ENCODE measurements at places on chromosomes 11 and 22.

DNA sequence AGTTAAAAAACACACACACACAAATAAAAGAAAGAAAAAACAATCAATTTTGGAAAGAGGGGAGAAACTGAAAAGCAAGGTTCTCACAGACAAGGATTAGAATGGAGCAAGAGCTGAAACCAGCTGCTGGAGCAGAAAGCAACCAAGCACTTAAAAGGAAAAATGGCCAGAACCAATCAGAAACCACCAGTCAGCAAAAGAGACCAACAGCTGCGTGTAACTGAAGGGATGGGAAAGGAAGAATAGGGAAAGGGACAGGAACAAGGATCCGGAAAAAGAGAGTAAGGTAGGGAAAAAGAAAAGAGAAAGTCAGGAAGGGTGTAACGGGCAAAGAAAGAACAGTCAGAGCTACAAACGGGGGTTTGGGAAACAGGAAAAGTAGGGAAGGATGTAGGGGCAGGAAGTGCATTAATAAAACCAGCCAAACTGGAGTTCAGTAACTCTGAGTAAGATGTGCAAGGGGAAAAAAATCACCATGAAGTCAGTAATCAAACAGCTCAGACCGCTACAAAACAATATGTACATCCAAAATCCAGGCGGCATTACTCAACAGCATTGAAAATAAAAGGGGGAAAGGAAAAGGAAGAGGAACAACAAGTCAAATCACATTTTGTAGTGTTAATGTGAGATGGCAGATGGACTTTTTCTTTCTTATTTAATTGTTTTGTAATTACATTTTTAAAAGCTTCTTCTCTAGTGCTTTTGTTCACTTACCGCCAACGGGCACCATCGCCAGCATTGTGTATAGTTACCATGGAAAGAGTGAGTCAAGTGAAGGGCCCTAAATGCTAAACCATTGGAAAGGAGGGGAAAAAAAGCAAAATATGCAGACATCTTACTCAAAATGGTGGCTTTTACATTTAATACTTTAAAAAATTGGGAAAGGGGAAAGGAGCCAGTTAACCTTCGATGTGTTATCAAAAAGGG, 49.2 kb downstream of the APOL5 start:
- DNase-seq: no peak

DNA sequence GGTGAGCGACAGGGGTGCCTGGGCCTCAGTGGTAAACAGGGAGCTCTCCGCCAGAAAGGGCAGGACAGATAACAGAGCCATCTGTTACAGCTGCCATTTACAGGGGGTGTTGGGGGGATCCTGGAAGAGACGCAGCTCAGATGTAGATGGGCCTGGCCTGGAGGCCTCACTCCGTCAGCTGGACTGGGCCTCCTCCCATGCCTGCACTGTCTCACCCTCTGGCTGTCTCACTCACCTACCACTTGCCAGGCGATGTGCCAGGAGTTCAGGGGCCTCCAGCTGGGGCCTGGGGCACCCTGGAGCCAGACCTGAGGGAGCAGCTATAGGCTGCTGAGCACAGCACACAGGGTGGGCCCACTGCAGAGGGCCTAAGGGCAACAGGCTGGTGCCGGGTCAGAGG, 16.3 kb upstream of the SUSD2 start:
- DNase-seq: no peak

- peak; percentile 12 for DNase-seq
These were observed at the start of gene LRFN4 for GRCh38 chr11:66856496-66857233. LRFN4 (plus strand) TSS chr11:66857064; CDS start chr11:66857745, 681 bp downstream.

DNA sequence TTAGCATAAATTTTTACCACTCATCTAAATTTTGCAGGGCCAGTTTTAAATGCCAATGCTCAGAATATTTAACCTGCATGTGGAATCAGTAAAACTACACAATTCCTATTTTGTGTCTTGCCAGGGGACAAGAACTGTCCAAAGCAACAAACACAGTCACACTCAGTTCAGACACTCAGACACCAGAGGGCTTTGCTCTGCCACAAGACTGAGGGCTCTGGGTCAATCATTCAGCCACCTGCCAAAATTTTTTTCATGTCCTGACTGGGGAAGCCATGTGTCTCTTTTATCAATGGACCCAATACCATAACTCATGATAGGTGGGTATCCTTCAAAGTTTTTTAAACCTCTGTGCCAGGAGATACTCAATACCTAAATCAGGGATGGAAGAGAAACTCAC, 304.0 kb upstream of the ANO3 start:
- no peak for DNase-seq

DNA sequence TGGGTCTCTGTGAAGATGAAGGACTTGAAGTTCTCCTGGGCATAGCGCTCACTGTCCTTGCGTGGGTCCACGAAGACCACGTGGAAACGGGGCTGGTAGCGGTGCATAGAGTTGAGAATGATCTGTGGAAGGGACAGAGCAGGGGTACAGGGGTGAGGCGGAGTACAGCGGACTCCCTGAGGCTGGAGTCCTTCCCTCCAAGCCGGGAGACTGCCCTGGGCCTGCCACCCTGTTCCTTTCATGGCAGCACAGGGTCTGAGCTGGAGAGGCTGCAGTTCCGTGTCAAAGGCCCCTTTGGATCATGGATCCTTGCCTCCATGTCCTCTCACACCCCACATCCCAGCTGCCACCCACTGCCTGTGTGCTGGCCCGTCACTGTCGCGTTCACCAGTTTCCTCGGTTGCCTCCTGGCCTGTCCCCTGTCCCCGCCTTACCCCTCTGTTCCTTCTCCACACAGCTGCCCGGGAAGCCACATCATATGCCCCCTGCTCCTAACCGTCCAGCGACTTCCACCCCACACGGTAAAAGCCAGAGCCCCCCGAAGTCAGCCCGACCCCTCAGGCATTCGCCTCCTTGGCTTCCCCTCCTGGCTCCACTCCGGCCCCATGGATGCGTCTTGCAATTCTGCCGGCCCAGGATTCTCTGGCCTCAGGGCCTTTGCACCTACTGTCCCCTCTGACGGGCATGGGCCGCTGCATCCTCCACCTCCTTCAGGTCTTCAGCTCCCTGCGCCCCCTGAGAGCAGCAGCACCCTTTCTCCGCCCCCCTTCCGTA, 3.4 kb upstream of the NUDT8 start:
- DNase-seq: no peak

DNA sequence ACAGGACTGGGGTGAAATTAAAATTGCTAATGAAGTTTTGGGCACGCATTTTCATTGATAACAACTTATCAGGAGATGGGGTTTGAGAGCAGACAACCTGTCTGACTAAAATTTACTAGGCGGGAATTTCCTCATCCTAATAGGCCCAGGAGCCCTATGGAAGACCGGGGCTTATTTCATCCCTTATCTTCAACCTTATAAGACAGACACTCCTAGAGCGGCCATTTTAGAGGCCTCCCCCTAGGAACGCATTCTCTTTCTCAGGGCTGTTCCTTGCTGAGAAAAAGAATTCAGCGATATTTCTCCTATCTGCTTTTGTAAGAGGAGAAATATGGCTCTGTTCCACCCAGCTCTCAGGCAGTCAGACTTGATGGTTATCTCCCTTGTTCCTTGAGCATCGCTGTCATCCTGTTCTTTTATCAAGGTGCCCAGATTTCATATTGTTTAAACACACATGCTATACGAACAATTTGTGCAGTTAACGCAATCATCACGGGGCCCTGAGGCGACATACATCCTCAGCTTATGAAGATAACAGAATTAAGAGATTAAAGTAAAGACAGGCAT, 39.3 kb upstream of the ZC3H12C start:
- DNase-seq: no peak

GRCh38 chr11:31652528-31652927, 143.0 kb downstream of the ELP4 start:
- DNase-seq: no peak

GRCh38 chr22:48177631-48178030, 1415.2 kb downstream of the TBC1D22A start:
- no peak for DNase-seq

- no peak for DNase-seq
These were observed 54.5 kb upstream of the ME3 start for GRCh38 chr11:86726770-86727504.

GRCh38 chr11:94150704-94151685, 22.4 kb downstream of the PANX1 start:
- DNase-seq: no peak

DNA sequence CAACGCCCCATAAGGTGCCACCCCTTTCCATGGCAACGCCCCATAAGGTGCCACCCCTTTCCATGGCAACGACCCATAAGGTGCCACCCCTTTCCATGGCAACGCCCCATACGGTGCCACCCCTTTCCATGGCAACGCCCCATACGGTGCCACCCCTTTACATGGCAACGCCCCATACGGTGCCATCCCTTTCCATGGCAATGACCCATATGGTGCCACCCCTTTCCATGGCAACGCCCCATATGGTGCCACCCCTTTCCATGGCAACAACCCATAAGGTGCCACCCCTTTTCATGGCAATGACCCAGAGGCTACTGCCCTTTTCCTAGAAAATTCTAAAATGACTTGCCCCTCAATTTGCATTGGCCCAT, 72.1 kb downstream of the BRD1 start:
- no peak for DNase-seq

- no peak for DNase-seq
These were observed 1054.7 kb upstream of the CNTN5 start for GRCh38 chr11:97965849-97966646.

- DNase-seq: no peak
These were observed 43.2 kb downstream of the SHANK2 start for GRCh38 chr11:71209181-71209580.

DNA sequence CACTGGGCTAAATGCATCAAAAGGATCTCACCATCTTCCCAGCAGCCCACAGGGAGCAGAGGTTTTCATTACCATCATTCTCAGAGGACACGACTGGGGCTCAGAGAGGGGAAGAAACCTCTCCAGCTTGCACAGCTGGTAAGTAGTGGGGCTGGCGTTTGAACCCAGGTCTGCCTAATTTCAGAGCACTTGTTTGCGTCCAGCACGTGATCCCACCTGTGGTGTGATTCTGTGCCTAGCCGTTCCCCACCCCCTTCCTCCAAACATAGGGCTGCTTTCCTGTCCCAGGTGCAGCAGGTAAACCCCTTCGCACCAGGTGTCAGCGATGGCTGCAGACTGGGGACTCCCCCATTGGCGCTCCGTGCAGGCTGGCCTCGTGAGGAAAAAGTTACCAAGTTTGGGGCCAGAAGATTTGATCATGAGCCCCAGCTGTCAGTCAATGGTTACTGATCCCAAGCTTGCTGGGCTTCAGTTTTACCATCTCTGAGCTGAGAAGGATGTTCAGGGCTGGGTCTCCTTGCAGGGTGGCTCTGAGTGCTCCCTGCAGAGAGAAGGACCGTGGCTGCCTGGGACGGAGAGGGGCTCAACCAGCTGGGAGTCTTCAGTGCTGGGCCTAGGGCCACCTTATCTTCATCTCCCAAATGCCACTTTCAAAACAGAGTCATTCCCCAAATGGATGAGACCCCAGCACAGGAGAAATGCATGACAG, 445.6 kb downstream of the TBC1D22A start:
- DNase-seq: no peak

GRCh38 chr22:44042249-44043218, 18.4 kb downstream of the PARVB start:
- no peak for DNase-seq

GRCh38 chr11:6604081-6604626, 580 bp downstream of the ILK start:
- DNase-seq: no peak

DNA sequence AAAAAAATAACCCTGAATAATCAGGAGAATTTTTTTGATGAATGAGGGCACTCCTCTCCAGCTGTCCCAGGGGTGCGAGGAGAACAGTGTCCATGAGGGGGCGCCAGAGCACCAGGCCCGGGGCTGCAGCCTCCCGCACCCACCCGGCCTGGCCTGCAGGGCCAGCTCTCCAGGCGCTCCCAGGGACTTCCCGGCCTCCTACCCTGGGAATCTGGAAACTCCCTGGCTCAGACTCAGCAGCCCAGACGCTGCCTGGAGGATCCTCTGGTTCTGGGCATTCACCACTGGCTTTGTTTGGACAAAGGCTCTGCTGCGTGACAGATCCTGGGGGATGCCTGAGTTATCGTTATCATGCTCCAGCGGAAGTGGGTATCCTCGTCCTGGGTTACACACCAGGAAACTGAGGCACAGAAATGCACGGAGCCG, 31.0 kb downstream of the MCM5 start:
- peak; percentile 56 for DNase-seq

- no peak for DNase-seq
These were observed 88.1 kb downstream of the TP53I11 start for GRCh38 chr11:44862558-44863101.

DNA sequence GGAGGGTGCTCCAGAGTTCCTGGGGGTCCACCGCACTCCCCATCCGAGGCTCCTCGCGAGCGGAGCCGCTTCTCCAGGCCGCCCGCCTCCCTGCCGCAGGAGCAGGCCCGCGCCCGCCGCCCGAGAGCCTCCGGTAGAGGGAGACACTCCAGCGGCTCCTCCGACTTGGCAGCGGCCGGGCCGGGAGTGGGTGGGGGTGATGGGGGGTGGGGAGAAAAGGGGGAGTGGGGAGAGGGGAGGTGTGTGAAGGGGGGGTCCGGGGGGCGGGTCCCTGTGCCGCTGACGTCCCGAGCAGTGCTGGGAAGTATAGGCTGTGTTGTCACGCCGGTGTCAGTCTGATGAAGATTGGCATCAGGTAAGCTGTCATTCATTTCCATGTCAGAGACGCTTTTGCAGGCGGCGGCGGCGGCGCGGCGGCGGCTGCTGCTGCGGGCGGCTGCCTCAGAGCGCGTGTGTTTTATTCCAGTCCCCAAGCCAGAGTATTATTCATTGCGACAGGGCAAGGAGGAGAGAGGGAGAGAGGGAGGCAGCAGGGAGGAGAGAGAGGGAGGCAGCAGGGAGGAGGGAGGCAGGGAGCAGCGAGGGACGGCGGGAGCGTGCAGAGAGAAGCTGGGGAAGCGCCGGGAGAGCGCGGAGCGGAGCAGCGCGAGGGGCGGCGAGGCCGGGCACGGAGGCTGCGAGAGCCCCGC, at the start of gene PKNOX2:
PKNOX2 (plus strand) TSS at position 330 of the 689 bp plus-strand sequence. CDS start 186,555 bp downstream, outside the sequence.
- peak; percentile 72 for DNase-seq

- no peak for DNase-seq
These were observed 15.6 kb downstream of the TP53AIP1 start for GRCh38 chr11:128927108-128927461.

- DNase-seq: no peak
These were observed 939.0 kb downstream of the BRD1 start for GRCh38 chr22:48888466-48889208.

DNA sequence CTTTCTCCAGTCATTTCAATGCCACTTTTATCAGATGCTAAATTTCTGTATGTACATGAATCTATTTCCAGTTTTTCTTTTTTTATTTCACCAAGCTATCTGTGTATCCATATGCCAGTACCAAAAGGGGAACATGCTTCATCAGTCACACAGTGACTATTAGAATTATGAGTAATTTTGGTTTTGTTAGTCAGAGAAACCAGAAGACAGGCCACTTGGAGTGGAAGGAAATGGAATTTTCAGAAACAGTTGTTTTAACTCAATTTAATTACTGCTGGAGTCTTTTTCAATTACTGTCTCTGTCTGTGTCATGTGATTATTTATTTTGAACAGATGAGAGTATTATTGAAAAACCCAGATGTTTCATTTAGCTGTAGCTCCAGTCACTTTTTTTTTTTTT, 84.6 kb upstream of the ANO3 start:
- DNase-seq: no peak

DNA sequence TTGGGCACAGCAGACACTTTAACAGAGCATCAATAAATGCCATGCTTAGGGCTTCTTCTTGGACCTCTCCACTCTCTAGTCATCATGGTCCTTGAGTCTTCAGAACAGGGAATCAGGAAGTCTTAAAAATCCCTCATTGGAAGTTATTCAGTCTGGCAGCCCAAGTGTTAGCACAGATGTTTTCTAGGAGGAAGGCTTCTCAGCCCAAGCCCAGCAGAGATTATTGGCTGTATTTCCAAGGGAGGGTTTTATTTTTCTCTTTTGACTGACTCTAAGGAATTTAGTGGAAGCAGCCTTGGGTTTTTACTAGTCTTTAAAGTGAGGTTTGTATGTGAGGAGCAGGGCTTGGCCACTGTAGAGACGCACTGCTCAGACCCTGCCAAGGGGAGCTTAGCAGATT, 41.9 kb downstream of the CEP164 start:
- DNase-seq: no peak

Measured in NCI-H1048 (cell line).